ENCODE measurements at places on chromosomes 11 and 22.

- peak; percentile 2 for DNase-seq
These were observed 796 bp downstream of the MYOD1 start for GRCh38 chr11:17719938-17720795.

GRCh38 chr22:45516923-45517675 lies 14.4 kb downstream of the FBLN1 start:
- no peak for DNase-seq

DNA sequence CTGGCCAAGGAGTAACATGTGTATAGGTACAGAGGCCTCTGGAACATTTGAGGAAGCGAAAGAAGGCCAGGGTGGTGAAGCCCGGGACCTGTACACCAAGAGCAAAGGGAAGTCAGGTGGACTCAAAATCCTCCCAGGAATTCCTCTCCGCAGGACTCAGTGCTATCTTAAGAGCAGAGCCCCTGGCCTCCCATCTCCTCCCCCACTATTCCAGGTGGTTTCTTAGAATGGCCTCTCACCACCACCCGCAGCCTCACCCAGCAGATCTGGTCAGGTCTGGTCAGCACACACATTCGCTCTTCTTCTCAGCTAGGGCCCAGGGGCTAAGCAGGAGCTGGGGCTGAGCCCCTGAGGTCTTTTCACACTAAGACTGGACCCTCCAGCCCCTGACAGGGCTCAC lies 59.1 kb downstream of the SCGB1A1 start:
- DNase-seq = no peak

DNA sequence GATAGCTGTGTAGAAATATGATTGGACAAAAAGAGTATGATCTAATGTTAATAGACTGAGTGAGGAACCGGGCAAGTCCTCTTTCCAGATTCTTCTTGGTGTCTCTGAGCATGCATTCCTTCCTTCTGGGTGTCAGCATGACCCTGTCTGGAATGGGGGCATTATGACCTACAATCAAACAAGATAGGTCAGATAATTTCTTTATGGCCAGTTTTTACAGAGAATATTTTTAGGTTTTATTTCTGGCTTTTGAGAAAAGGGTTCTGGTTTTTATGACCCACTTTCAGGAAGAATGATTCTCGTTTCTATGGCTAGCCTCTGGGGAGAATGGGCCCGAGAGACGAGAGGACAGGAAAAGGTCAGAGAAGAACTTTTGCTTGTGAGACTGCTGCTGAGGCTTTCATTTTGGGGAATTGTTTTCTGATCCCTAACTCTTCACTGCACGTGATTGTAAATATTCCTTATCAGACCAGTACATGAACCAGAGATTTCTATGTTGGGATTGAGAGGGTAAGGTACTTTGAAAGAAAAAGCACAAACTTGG lies 383.8 kb downstream of the AASDHPPT start:
- DNase-seq = no peak

DNA sequence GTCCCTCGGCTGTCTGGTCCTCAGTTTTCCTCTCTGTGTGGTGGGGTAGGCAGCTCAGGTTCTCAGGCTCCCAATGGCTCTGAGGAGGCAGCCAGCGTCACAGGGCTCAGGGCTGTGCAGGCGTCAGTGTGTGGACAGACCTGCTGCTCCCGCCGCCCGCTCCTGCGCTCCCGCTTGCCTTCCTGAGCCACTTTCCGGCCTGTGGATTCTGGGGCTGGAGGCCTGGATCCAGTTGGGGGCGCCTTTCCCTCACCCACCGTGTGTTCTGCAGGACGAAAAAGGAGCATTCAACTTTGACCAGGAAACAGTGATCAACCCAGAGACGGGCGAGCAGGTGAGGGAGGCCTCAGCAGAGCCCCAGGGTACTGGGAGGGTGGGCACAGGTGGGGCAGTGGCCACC lies 14.7 kb downstream of the DPP3 start:
- no peak for DNase-seq

GRCh38 chr11:90176069-90176468 lies 41.6 kb downstream of the NAALAD2 start:
- DNase-seq = no peak

- peak; percentile 22 for DNase-seq
These were observed 48.4 kb upstream of the HEPHL1 start for GRCh38 chr11:93972790-93973189.

DNA sequence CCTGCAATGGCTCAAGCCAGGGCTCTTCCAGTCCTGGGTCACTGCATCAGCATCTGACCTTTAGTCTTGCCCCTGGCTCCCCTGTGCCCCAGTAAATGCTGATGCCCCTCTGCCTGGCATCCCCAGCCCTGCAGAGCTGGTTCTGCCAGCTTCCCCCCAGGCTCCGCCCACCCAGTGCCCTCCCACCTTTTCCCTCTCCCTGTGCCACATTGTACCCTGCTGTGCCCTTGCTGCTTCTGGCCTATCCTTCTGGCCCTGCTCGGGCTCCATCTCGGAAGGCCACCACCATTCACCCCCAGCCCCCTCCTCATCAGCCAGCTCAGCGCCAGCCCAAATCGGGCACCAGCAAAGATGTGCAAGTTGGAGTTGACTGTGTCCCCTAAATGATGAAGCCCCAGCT lies 7.4 kb downstream of the CAPN5 start:
- no peak for DNase-seq

DNA sequence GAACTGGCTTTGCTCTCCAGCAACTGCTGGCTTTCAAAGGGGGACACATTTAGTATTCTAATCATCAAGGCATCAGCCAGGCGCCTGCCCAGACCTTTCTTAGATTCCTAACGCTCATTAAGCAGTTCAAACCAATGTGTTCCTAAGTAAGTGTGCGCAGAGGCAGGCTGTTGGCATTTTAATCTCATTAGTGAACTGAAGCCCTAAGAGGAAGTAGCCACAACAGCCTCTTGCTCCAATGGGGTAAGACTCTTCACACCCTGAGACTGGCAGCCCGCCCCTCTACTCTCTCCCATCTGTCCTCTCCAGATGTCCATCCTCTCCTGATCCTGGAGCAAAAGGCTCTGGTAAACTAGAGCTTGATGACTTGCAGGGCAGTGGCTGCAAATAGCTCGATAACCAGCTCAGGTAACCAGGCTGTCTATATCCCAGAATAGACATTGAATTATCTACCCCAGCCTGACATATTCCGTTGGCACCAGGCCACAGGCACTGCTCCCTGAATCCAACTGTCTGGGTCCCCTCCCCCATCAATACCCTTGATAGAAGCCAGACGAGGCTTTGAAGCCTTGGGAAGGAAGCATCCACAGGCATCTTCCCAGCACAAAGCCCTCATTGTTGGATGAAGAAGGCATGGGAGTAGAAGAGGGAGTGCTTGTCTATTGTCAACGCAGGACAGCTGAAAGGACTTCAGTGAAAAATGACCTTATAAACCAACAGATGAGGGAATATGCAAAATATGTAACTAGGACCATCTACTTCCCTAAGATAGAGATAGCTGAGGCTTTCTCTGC lies 321.1 kb downstream of the TENM4 start:
- no peak for DNase-seq

DNA sequence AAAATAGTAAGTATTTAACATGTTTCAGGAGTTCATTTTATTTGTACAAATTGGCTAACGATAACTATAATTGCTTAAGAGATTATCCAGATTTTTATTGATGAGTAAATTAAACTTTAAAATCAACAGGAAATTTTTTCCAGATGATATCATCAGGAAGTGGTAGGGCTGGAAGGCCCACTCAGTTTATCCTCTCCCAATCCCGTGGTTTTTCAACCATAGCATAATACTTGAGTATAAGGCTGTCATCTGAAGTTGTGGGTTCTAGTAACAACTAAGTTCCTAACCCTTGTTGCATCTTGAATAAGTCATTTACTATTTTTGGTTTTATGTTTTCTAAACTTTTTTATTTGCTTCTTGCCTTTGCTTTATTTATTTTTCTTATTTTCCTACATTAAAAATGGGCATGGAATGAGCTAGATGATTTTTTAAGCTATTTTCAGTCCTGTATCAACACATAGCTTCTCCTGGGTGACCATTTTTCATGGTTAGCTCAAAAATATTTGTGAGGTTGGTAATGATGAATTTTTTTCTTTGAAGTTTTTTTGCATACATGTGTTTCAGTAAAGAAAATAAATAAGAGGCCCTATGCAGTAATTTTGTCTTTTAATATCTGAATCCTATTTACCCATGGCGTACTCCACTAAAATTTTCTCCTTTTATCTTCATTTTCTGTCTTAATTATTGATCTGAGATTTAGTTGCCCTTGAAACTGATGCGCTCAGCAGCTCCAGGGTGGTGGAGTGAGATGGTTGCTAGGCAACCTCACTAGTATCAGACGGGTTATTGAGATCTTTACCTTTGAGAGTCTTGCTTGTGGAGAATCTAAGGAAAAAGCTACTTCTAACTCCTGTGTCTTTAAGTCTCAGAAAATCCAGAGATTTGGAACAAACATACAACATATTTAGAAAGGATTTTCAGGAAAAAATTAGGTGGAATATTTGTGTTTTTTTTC lies 452.0 kb upstream of the CCDC179 start:
- DNase-seq = no peak

DNA sequence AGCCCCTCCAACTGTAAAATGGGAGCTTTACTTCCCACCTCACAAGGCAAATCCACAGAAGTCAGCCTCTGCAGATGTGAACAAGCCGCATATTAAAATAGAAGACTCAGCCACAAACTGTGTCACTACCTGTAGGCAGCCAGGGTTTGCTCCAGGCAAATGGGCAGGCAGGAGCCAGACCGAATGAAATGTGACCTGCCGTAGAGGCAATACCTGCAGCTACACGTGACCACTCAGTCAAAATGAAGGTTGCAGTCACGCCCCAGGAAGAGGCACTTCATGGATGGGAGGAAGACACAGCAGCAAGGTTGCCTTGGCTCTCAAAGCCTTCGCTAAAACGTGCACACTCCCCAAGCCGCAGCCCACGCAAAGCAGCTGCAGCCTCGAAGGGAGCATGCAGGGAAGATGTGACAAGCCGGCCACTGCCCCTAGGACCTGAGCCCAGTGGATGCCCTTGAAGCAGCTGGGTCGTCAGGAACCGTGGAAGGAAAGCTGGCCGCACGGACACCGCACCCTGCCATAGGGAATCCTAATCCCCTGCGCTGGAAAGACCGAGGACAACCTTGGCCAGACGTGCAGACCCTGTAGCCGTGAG lies 53.1 kb downstream of the SHANK2 start:
- no peak for DNase-seq

- no peak for DNase-seq
These were observed 24.6 kb downstream of the FXYD6 start for GRCh38 chr11:117851852-117852251.

DNA sequence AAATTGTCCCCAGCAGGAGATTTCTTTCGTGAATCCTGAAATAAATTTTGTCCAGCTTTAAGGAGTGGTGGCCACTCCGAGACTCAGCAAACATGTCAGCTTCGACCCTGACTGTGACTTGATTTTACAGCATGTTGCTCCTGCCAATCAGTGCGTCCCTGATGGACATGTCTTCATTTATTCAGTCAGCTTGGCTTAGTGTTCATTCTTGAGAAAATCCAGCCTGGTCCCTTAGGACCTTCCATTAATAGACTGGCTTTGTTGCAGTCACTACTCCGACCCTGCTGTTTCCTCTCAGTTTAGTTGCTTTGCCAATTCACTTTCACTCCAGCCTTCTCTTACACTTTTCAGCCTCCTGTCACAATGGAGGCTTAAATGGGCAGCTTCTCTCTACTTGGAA lies 30.5 kb downstream of the TMPRSS5 start:
- no peak for DNase-seq

DNA sequence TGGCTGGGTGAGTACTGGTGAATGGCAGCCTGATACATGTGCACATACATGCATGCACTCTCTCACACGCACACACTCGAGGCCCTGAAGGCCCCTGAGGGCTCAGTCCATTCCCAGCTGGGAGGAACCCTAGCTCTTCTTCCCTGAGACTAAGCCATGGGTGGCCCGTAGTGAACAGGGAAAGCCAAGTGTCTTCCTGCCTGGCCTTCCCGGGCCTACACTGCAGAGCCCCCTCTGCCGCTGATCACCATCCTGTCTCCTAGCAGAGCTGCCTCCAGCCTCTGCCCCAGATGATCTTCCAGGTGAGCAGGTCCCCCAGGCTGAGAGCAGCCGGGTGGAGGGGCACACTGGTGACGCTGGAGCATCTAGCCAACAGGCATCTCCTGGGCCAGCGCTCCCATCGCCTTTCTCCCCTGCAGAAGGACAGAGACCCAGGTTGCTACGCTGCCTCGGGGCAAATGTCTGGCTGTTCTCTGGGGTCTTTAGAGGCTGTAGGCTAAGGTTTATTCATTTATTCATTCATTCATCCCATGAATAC lies 57.3 kb downstream of the CD82 start:
- DNase-seq = no peak

DNA sequence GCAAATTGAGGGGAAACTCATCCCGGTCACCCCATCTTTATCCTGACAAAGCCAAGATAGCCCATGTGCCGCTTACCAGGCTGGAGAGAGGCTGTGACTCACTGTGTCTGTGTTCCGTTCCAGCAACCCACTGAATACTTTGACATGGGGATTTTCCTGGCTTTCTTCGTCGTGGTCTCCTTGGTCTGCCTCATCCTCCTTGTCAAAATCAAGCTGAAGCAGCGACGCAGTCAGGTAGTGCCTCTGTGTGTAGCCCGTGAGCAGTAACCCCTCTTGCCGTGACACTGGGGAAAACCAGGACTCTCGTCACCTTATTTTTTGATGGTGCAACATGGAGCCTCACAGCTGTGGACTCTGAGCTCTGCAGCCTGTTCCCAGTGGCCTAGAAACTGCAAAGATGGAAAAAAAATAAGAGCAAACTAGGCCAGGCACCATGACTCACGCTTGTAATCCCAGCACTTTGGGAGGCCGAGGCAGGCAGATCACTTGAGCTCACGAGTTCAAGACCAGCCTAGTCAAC lies 16.9 kb downstream of the C22orf31 start:
- DNase-seq = no peak
